GM12892 (cell line): ENCODE measurements at places on chromosomes 16 and 17.

- no peak for DNase-seq
These were observed 318.9 kb downstream of the SNX29 start for GRCh38 chr16:12295395-12295794.

DNA sequence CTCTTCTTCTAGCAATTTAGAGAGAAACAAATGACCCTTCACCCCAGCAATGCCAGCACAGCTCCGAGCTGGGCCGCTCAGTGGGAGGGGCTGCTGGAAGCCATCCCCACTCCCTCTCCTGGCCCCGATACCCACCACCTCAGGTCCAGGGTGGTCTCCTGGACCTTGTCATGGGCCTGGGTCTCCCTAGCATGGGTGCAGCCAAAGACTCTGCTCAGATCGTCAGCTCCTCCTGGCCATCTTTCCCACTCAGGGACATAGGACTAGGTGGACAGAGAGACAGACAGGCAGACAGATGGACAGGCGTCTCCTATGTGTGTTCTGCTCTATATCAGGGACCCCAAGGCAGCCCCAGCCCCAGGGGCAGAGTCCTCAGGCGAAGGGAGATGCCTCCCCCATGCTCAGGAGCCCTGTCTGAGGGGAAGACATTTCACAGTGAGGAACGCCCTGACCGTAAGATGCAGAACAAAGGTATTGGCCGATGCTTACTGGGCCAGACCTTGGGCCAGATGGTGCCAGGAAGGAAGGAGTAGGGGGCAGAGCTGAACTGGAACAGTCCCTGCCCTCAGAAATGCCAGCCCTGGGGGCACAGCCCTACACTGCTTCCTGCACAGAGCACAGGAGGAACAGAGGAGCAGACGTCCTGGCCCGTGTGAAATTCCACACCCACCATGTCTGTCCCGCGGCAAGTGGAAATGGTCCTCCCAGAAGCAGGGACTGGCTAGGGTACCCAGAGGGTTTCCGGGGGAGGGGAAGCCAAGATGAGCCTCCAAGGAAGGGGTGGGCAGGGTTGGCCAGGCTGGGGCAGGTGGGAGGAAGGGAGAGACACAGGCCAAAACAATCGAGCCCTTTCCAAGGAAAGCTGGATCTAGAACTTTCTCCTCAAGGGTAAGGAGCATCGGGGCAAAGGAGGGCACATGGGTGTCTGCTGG is 13.0 kb downstream of the PITPNM3 start:
- DNase-seq, result no peak

- no peak for DNase-seq
These were observed 31.9 kb downstream of the REXO5 start for GRCh38 chr16:20838240-20838639.

GRCh38 chr17:39661744-39662541 is 3.2 kb upstream of the TCAP start:
- DNase-seq, result no peak

- no peak for DNase-seq
These were observed 34.4 kb upstream of the GAN start for GRCh38 chr16:81280393-81280792.

- no peak for DNase-seq
These were observed 207.3 kb downstream of the CCDC182 start for GRCh38 chr17:57537524-57538410.

- DNase-seq, result no peak
These were observed 123.0 kb downstream of the CHD9NB start for GRCh38 chr16:52929478-52930400.

DNA sequence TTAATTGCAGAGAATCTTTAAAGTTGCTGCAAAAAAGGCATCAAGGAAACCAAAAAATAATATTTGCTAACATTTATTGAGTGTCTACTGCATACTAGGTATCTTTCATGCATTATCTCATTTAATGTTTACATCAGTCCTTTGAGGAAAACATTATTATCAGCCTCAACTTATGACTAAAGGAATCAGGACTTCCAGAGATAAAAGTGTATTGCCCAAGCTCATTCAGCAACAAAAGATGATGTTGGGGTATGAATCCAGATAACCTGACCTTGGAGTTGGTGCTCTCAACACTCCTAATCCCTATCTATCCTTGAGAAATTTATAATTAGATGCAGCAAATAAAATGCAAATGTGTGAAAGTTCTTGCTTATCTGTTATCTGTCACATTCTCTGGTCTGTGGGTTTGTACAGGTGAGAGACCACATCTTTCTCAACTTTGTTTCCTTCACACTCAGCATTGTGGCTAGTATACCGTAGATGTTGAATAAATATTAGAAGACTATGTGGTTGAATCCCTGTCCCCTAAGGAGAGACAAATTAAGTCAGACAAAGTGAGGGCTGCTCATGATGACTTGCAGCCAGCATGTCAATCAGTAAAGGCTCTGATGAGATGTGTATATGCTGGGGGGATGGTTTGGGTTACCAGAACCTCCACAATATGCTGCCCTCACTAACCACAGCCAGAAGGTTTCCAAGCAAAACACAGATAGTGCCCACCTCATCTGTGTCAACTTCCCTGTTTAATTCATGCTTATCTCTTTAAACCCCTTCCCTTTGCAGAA is 82.6 kb downstream of the NOG start:
- no peak for DNase-seq

DNA sequence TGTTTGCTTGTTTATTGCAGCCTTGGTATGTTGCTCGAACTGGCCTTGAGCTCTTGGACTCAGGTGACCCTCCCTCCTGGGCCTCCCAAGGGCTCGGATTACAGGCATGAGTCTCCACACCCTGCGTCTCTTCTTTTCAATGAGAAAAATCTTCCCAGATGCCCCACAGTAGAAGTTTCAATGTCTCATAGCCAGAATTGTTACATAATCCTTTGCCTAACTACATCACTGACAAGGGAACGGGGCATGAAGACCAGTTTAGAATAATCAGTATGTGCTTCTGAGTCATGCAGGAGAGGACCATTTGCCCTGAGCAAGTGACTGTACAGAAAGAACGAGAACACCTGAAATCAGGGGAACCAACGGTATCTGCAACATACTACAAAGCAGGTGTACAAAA is 61.9 kb upstream of the RBBP6 start:
- no peak for DNase-seq

GRCh38 chr17:79830303-79830702 is 8.9 kb downstream of the CBX4 start:
- DNase-seq, result no peak

DNA sequence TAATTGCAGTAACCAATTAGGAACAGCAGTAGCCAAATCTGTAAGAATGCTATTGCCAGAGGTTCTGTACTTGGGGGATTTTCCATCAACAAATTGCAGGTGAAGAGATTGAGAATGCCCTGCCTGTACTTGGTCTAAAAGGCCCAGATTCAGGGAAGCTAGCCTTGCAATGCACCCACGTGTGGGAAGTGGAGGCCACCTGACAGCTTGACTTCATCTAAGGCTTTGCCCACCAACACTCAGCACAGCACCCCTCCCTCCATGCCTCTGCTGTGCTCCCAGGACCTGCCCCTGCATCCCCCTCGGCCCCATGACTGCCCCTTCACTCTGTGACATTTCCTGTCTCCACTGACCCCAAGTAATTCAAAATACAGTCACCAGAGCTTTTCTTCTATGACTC is 79.1 kb upstream of the CDH5 start:
- no peak for DNase-seq

GRCh38 chr17:13558588-13558987 is 43.1 kb downstream of the HS3ST3A1 start:
- DNase-seq, result no peak

GRCh38 chr16:31177136-31177535 is 2.8 kb upstream of the FUS start:
- DNase-seq, result no peak

DNA sequence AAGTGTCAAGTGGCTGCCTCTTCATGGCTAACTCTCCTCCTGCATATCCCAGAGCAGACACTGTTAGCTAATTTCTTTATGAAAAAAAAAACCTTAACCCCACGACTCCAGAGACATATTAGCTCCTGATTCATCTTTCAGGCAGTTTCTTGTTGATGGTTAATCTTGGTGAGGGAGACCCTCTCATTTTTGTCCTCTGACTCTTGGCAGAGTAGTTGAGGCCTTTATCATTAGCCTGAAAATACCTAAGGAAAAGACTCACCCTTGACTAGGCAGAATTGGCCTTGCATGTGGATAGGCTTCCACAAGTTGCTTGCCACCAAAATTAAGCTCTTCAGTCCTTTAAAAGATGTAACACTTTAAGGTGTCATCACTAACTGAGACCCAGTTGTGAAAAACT is 4.0 kb downstream of the CRYBA1 start:
- no peak for DNase-seq

DNA sequence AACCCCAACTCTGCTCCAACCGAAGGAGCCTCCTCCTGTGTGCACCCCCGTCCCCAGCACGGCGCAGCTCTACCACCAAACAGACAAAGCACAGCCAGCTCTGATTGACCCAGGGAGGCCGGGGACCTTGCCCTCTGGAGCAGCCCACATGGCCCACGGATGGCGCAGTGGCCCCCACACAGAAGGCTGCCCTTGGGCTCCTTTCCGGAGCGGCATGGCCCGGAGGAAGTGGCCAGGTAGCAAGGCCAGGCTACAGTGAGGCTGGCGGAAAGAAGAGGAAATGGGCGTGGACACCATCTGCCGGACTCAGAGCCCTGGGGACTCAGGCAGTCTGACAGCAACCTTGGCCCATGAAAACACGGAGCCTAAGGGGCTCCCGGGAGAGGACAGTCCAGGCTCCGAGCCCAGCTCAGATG is 19.9 kb upstream of the ZC3H18 start:
- no peak for DNase-seq

GRCh38 chr16:85057948-85058347 is 30.4 kb downstream of the KIAA0513 start:
- DNase-seq, result no peak

DNA sequence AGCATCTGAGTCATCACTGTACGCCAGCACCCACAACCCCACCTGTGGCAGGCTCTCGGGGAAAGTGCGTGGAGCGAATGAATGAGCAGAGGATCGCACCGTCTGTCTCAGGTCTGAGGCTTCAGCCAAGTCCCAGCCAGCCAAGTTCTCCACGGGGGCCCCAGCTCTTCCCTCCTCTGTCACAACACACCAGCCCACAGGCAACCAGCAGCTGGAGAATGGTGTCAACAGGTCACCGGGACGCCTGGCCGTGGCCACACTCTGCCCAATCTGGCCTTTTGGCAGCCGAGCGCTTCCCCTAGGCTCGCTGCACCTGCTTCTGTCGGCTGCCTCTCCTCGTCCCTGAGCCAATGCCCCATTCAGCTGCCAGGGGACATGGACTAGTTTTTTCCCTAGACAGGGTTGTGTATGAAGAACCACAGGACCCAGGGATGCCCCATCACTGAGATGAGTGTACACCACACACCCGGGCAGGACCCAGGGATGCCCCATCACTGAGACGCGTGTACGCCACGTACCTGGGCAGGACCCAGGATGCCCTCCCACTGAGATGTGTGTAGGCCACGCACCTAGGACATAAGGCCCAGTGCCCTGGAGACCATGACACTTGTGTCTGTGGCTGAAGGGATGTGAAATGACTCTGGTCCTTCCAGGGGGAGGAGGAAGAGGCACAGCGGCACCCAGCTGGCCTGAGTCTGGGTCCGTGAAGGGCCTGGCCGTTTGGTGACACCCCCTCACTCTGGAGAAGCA is 52.8 kb downstream of the ABR start:
- DNase-seq, result no peak

DNA sequence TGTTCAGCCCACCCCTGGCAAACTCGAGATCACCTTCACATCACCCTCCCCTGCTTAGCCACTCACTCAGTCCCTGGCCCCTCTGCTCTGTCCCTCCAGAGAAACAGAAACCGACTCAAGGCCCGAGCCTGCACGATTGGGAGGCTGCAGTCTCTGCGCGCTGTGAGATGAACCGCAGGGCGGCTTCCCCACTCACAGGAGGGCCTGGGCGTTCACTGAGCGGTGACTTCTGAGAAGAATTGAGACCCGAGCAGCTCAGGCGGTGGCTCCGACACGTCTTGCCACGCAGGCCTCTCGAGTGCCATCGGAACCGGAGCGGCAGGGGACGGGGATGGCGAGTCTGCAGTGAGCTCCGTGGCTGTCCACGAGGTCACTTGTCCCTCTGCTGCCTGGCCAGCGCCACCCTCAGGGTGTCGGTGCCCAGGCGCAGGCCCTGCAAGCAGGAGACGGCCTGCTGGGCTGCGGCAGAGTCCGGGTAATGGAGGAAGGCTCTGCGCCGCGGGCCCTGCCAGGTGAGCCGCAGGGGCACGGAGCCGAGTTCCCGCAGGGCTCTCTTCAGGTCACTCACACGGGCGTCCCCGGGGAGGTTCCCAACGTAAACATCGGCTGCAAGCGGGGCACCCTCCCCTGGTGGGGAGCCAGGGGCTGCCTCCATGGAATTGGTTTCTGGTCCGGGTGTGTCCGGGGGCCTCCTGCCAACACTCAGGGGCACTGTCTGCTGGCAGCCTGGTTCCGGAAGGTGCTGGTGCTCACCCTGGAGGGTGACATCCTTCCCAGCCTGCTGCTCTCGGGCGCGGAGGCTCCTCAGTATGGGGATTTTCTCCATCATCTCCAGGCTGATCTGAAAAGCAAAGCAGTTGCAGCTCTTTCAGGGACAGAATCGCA is 21.6 kb downstream of the FOXF1 start:
- no peak for DNase-seq

GRCh38 chr17:27997044-27997401 is 45.5 kb upstream of the NLK start:
- no peak for DNase-seq

DNA sequence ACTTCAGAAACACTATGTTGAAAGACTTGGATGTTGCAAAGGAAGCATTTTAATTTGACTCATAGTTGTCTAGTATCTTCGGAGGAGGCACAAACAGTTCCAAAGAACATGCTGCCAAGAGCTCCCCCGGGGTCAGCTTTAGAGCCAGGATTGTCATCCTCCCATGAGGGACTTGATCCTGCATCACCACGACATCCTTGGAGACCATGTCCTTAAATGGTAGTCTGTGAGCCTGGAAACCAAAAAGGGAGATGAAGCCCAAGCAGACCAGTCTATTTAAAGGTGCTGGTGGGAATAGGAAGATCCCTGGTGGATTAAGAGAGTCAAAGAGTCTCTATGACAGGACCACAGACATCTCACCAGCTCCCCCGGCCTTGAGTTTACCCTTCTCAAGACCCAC is 33.3 kb upstream of the DYNLRB2 start:
- no peak for DNase-seq

- no peak for DNase-seq
These were observed 61.4 kb upstream of the PIRT start for GRCh38 chr17:10899281-10899680.

GRCh38 chr16:62254847-62255246 is 218.6 kb upstream of the CDH8 start:
- DNase-seq, result no peak

GRCh38 chr17:31811101-31811500 is 47.9 kb downstream of the COPRS start:
- no peak for DNase-seq

DNA sequence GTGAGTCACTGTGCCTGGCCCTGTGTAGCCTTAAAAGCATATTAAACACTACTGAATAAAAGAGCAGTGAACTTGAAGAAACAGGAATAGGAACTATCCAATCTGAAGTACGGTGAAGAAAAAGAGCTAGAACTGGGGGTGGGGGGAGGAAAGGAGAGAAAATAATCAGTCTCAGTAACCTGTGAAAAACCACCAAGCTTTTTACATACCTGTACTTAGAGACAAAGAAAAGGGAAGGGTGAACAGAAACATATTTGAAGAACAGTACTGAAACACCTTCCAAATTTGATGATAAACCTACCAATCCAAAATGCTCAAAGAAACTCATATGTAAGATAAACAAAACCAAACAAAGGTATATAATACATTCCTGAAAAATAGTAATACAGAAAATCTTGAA is 77.5 kb downstream of the USP32 start:
- no peak for DNase-seq

- no peak for DNase-seq
These were observed 23.8 kb downstream of the PDILT start for GRCh38 chr16:20380782-20381181.

GRCh38 chr16:1548233-1548632 is 14.8 kb downstream of the TMEM204 start:
- DNase-seq, result no peak
